HCT116 (cell line): ENCODE measurements at places on chromosomes 3 and 15. TPM values are rescaled to one million over a fixed set of nuclear protein-coding genes. Genes with fewer than 3 reads are reported as not detected.

GRCh38 chr15:41022487-41023090 is 69.3 kb downstream of the CHAC1 start:
- peak; percentile 28 for DNase-seq

Gene FXR1
- total RNA-seq, result 215 TPM

Gene CAND2
- not detected for total RNA-seq

DNA sequence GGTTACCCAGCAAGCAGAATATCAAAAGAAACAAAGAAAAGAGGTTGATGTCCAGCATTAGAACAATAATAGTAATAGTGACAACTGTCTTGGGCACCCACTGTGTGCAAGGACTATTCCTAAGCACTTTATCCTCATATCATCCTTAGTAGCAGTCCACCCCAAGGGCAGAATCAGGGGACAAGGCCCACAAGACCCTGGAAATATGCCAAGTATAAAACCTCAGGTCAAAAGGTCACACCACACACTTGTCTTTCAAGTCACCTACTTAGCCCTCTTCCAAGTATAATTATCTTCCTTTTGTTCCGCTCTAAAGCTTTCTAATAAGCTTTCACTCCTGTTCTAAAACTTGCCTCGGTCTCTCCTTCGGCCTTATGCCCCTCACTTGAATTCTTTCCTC is 124.0 kb upstream of the STT3B start:
- DNase-seq, result no peak

Gene TIGIT
- total RNA-seq, result 0.07 TPM

DNA sequence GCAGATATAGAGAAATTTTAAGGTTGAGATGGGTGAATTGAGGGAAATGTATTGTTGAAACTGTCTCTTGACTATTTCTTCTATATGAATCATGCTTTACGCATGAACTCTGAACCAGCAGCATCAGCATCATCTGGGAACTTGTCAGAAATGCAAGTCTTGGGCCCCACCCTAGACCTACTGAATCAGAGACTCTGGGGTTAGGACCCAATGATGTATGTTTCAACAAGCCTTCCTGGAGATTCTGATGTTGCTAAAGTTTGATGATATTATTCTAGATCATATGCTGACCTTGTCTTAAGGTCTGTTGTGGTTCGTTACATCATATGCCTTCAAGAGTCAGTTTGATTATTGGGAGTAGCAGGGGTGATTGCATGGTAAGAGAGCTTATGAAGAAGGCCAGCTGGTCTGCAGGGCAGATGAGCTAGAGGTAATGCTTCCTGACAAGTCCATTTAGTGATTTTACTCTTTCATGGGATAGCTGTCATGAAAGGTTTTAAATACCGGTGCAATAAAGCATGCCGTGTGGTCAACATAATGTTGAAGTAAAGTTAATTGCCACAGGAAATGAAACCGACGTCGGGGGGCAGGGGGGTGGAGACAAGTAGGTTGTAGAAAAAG is 152.4 kb upstream of the MRPL3 start:
- DNase-seq, result no peak
